ENCODE measurements at places on chromosomes 1 and 21.

DNA sequence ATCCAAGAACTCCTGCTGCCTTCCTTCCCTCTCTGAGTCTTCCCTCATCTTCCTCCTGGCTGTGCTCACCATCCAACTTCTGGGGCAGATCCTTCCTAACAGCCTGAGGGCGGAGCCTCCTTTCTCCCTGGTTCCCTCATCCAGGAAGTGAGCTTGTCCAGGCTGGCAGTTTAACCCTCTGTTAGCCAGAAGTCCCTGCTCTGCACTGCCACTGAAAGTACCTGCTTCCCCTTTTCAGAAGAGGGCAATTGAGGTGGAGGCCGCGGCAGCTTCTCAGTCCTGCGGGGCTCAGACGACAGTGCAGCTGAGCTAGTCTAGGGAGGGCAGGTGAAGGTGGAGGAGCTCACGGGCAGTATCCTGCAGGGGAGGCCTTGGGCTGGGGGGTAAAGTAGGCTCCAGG lies 149.1 kb downstream of the FCRL5 start:
- DNase-seq, result no peak

DNA sequence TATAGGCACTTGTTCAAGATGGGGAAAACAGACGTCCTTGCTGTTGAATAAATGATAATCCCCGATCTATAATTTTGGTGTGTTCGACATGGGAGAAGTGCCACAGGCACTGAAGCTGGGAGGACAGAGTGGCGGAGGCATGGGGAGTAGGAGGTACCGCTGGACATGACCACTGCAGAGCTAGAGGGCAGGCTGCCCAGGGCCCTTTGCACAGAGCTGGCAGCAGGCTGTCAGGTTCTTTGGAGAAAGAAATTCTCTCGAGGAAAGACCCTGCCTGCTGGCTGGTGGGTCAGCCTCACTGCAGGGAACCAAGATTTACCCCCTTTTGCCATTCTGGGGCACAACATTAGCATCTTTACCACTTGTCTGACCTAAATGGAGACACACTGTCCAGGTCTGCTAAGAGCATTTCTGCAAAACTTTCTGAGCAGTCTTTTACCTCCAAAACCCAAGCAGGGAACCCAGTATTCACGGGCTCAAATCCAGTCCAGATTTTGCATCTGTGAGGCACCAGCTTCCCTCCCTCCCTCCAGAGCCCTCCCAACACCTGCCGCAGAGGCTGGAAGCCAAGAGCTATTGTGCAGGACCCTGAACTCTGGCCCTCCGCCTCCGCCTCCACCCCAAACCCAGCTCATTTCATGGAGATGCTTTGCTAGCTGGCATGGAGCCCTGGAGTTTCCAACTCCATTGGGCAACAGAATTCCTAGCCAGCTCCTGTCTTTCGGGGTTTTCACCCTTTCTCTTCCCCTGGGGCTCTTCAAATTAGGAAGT lies 142.3 kb downstream of the PLXNA2 start:
- no peak for DNase-seq

GRCh38 chr1:157992031-157992832 lies 1.2 kb upstream of the KIRREL1 start:
- peak; percentile 56 for DNase-seq

GRCh38 chr21:36908260-36908908 lies 58.1 kb downstream of the HLCS start:
- DNase-seq, result no peak

- DNase-seq, result peak; percentile 55
Observed at GRCh38 chr1:26784023-26784871, 3.5 kb upstream of the PIGV start.

- no peak for DNase-seq
Observed at GRCh38 chr1:118896416-118896815, 91.7 kb downstream of the TBX15 start.

GRCh38 chr1:88529581-88529980 lies 154.5 kb upstream of the PKN2 start:
- no peak for DNase-seq

DNA sequence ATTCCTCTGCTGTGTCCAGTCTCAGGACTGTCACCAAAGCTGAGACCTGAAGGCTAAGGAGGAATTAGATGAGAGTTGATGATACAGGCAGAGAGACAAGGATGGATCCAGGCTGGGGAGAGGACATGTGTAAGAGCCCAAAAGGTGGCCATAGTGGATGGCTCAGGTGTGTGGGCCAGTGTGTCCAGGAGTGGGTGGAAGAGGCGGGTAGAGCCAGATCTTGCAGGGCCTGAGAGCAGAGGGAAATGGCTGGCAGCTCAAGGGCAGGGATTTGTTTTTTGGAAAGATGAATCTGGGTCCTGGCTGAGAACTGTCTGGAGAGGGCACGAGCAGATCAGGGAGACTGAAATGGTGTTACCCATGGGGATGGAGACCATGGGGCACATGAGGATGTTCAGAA lies 38.1 kb downstream of the AZIN2 start:
- no peak for DNase-seq

- DNase-seq, result no peak
Observed at GRCh38 chr1:206059355-206059915, 6.5 kb downstream of the RHEX start.

DNA sequence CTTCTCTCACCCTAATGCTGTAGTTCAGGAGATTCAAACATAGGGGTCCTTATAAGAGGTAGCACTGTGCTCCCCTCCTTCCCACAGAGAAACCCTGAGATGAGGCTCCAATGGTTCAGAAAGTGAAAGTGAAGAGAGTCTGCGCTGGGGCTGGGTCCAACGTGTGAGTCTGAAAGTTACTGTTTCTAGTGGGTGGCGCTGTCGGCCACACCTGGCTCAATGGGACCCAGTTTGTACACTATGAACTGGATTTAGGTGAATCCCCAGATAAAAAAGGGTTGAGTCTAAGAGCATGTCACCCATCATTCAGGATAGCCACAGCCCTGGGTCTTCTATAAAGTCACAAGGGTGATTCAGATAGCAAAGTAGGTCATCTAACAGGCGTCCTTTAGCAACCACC lies 2.8 kb downstream of the SMCP start:
- no peak for DNase-seq

DNA sequence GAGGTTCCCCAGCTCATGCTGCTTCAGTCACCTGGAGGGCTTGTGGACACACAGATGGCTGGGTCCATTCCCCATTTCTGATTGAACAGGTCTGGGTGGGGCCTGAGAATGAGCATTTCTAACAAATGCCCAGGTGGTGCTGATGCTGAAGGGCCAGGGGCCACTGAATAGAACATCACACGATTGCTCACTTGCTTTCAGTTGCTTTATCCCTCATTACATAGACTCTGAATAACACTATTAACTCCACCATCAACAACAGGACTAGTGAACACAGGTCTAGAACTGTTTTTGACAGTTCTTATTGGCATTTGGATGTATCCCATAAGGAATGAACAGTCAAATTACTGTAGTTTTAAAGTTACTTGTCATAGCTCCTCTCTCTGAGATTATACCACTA lies 12.1 kb downstream of the TRAPPC10 start:
- DNase-seq, result no peak

DNA sequence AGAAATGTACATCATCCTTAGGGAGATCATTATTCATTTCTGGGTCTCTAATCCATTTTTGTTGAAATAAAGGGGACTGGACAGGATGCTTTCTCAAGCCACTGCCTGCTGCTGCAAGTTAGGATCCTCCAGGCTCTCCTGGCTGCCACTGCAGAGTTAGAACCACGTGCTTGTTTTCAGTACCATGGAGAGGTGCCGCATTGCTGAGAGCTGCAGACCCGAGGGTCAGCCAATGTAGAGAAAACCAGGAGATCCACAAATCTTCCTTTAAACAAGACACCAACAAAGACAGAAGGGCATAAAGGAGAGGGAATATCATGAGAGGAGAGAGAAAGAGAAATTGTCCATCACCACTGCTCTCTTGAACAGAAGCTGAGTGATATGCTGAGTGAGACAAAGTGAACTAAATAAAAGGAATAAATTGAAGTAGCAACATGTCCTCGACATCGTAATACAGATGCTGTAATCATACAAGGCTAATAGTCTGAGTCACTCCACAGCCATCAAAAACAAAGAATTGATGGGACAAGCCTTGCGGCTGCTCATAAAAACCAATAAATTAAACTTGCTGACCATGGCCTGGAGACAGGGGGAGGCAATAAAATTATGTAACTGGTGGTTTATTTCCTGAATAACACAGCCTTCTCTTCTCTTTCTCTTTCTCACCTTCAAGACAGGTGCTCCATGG lies 255.7 kb downstream of the OMA1 start:
- no peak for DNase-seq

GRCh38 chr1:211334986-211335385 lies 8.4 kb downstream of the TRAF5 start:
- DNase-seq, result peak; percentile 23

DNA sequence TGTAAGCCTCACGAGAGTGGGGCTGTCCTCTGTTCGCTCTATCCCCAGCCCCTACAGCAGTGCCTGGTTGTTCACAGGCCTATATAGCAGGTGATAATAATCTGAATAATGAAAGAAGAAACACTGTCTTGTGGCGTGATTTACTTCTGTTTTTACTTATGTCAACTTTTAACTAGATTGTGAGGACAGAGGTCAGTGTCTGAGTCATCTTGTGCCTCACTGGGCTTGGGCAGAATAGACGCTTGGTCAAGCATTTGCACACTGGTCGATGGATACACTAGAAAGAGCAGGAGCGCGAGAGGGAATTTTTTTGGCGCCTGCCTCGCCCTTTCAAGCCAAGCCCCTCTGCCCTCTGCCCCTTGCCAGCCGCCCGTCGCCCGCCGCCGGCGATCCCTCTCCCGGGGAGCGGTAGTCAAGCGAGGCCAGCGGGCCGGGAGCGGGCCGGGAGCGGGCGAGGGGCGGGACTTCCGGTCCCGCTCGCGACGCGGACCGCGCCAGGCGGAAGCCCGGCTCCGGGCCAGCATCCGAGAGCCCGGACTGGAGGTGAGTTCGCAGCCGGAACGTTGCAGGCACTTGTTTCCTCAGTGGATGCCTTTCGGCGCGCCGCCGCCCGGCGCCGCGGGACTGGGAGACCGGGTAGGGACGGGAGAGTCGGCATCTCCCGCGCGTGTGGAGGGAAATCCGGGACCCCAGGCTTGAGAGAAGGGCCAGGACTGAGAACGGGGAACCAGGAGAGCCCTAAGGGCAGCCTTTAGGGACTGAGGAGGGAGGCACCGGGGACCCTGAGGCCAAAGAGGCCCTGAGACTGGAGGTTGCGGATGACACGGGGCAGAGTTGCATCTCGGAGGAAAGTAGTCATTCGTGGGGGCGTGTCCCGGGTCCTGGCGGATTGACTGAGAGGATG lies at the start of gene DISP1:
DISP1 (plus strand) TSS at position 504 of the 904 bp plus-strand sequence. CDS start 127,785 bp downstream, outside the sequence.
- peak; percentile 87 for DNase-seq

DNA sequence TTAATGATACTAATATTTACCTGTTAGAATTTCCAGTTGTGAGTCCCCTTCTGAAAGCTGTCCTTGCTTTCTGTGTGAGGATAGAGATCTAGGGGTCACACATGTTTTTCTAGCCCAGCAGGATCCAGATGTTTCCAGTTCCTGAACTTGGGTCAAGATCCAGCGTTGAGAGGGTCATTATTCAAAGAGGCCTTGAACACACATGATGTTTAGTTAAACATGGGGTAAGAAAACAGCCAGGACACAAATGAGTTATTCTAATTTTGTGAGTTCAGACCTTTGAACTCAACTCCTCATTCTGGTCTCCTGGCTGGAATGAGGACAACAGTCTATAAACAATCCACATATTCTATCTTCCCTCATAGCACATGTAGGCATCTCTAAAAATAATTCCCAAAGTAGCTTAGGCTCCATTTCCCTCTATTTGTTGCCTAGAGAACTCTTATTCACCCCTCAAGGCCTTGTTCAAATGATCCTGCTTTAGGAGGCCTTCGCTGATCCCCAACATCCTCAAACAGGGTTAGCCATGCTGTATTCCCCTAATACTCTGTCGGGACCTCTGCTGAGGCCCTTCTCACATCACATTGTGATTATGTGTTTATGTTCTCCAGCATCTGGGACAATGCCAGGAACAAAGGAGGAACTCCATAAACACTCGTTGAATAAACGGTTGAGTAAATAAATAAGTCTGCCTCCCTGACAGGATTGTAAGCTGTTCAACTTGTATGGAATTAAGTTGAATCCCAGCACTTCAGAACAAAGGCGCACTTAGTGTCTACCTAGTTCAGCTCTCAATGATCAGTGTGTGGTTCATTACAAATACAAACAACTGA lies 15.0 kb upstream of the KCNN3 start:
- no peak for DNase-seq
